NCI-H82 (cell line): ENCODE measurements at places on chromosomes 4 and X.

GRCh38 chr4:27429364-27429871, 568.8 kb downstream of the STIM2 start:
- DNase-seq = no peak

GRCh38 chr4:1600211-1600780, 83.8 kb downstream of the FAM53A start:
- peak; percentile 38 for DNase-seq

DNA sequence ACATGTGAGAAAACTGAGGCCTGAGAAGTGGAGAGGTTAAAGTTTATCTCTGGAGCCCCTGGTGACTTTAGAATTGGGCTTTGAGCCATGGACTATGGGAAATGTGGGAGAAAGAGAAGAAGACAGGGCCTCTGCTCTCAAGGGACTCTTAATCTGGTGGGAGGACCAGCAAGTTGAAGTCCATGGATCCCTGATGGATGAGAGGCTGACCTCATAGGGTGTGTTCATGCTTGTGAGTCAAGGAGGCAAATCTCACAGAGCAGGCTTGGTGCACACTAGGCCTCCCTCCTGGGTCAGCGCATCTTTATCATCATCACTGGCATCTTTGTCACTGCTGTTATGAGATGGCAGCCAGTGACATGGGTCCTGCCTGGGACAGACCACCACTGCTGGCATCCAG, 211.9 kb downstream of the AFAP1 start:
- DNase-seq = no peak

GRCh38 chr4:173252024-173252935, 81.9 kb downstream of the HMGB2 start:
- no peak for DNase-seq

DNA sequence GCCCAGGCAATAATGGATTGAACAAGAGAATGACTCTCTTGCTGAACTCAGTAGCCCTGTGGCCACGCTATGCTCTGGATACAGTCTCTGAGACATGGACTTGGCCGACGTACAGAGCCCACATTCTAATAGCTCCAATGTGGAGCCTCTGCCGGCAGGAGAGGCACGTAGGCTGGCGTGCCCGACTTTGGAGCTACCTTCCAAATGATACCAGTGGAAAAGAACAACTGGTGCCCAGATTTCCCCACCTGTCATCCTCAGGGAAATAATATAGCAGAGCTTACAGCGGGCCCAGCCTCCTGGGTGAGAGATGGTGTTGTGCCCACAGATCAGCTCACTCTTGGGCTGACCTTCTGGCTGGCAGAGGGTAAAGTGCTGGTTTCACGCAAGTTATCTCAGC, 10.6 kb downstream of the NDP start:
- no peak for DNase-seq

DNA sequence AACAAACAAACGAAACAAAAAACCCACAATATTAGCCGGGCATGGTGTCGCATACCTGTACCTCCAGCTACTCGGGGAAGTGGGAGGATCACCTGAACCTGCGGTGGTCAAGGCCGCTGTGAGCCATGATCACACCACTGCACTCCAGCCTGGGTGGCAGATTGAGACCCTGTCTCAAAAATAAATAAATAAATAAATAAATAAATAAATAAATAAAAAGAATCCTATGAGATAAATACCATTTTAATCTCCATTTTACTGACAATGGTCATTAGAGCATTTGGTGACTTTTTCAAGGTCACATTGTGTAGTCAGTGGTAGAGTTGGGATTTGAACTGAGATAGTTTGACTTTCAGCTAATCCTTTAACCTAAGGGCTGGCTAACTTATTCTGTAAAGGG, 11.4 kb downstream of the TRPC5 start:
- no peak for DNase-seq

DNA sequence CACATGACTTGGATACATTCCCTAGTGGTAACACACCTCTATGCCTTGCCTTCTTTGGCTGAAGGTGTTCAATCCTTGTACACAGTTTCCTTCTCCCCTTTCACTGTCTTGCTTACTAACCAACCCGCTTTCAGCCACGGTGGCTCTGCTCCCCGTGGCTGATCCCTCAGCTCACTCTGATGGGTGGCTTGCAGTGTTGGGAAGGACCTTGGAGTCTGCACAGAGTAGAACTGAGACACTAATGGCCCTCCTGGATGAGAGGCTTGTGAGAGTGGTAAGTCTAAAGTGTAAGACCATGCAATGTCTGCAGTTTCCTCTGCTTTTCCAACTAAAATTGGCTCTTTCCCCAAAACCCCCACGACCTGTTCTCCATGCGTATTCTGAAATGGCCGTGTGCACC, 46.0 kb upstream of the GNPDA2 start:
- DNase-seq = no peak

GRCh38 chr4:53137468-53137867, 228.4 kb downstream of the SCFD2 start:
- DNase-seq = no peak

DNA sequence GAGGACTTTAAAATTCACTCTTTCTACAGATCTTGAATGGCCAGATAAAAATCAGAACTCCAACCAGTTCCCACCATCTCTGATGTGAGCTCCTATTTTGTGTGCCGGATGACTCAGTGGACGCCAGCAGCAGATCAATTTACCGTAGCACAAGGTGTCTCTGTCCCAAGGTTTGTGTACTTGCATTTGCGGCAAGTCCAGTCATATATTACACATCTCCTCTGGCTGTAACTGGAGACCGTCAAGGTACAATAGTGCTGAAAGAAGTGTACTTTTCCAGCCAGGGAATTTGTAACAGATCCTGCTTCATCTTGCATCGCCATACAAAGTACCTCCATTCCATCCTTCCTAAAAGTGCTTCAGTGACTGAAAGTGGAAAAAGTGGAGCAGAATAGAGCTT, 108.2 kb upstream of the SORBS2 start:
- DNase-seq = no peak

DNA sequence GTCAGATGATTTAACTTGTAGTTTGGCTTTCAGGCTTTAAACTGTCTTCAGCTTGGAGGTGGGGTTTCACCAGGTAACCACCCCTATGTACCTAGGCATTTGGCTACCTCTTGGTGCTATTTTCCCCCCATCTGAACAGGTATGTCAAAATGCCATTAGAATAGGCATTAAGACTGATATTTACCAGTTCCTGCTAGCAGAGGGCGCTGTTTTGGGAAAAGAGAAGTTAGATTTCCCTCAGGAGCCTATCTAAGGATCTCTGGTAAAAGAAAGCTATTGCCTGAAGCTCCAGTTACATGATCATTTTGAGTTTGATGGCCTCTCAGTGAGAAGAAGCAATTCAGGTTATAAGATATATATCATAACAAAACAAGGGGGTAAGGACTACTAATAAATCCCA, 879.1 kb downstream of the SH3BGRL start:
- peak; percentile 16 for DNase-seq

- DNase-seq = no peak
These were observed 10.3 kb downstream of the NOCT start for GRCh38 chr4:139025841-139026240.
